Hematopoietic multipotent progenitor cell treated with erythropoietin and hydrocortisone succinate and interleukin-3 and kit ligand, for 8 days (in vitro differentiated cells): ENCODE measurements at places on chromosomes 3 and 15.
A peak's percentile ranks its signal among the peaks of the same experiment; 100 is the strongest.

GRCh38 chr3:9976721-9977709, 9.6 kb downstream of the EMC3 start:
- peak; percentile 96 for DNase-seq

GRCh38 chr15:65824031-65824743, 32.1 kb upstream of the DENND4A start:
- DNase-seq = peak; percentile 83

DNA sequence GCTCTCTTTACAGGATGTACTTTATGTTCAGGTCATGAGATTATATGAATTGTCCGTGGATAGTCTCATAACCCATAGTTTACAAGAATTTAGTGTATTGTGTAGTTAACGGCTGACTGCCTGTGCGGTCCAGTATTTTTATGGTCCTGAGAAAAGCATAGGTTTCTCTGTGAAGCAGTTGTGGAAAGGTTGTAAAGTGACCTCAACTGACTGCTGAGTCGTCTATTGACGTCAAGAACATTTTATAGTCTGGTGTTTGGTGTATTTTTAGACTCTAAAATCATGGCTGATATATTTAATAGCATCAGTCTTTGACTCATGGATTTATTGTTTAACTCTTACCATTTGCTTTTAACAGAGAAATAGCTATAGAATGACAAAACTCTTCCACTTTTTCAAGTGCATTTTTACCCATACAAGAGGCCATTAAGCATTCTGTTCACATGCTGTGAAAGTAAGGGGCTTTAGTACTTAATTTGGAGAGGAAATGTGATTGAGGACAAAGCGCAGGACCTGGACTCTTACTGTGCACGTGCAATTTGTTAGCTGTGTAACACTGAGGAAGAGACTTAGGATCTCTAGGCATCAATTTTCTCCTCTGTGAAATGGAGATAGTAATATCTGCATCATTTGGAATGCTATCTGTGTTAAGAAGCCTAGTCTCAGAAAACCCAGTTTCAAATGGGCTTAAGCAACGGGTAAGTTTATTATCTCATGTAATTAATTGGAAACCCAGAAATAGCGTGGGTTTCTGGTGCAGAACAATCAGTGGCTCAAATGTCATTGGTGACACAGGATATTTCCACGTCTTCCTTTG, 240.8 kb downstream of the NFKBIZ start:
- DNase-seq = no peak

DNA sequence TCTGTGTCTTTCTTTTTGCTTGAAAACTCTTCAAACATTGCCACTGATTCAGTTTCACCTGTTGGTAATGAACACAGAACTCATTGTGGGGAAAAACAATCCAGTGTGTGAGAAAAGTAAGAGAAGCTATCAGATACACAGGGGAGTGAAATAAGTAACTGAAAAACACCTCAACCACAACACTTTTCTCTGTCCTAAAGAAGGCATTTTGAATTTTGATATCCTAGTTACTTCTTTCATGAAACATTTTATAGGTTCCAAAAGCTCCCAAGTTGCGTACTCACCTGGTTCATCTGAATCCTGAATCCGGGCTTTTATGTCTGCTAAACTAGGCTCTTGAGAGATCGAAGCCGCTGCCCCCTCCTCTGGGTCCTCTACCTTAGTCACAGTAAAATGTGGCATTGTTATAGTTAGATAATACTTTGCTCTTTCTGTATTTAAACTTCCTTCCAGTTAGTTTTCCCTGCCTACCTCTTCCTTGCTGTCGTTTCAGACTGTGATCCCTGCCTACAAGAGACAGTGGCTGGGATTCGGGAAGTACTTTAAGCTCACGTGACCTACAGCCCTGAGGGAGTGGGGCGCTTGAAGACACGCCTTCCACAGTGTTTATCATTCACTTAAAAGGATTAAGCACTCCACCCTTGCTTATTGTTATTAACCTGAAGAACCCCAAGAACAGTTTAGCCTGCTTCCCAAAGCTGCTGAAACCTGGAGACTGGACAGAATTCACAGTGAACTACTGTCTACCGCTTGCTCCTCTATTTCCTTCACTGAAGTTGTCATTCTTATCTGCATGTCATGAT, 19.1 kb downstream of the SLC12A6 start:
- DNase-seq = peak; percentile 83

DNA sequence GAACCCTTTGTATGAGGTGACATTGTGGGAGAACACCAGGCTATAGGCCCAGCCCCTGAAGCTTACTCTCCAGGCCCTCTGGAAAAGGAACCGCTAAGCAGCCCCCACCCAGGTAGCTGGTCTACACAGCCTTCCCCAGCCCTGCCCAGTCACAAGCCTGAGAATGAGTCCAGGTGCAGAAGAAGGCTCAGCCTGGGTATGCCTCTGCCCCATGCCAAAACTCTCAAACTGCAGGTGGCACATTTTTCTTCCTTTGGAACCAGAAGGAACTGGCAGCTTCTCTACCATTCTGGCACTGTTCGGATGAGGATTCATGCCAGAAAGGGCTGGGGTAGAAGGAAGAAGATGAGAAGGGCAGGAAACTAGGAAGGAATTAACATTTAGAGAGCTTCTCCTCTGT, 23.7 kb upstream of the TBC1D21 start:
- DNase-seq = no peak

DNA sequence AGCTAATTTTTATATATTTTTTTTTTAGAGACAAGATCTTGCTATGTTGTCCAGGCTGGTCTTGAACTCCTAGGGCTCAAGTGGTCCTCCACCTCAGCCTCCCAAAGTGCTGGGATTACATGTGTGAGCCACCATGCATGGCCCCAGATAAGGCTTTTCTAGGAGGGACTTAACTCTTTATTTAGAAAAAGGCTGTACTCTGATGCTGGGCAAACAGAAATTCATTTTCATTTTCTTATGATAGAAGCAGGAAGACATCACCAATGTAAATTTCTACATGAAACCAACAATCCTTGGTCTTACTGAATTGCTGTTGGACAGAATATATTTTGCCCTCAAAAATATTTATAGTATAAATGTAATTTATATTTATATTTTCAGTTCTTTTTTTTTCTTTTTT, 9.6 kb downstream of the NIPA1 start:
- peak; percentile 33 for DNase-seq

DNA sequence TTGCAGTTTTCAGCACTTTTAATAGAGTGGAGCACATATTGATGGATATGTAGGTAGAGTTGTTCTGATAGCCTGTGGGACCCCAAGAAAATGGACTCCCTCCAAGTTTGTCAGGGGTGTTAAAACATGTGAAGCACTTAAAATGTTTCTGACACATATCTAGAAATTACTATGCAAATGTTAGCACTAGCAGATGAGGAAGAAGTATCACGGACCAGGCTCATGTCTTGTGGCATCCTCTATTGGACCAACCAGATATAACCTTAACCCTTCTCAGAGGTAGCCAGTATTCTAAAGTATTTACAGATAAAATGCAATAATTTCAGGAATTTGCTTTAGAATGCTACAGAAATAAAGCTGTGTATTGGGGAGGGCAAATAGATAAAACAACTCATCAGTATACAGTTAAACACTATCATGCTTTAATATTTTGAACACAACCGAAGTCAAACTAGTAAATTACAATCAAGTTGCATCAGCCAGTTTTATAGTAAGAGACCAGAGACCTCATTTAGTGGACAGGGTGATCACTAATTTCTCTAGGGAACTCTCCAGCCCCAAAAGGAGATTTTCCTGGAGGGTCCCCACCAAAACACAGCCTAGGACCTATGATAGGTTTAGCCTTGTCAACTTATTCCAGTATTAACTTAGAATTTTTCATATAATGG, 57.2 kb upstream of the FBN1 start:
- no peak for DNase-seq

DNA sequence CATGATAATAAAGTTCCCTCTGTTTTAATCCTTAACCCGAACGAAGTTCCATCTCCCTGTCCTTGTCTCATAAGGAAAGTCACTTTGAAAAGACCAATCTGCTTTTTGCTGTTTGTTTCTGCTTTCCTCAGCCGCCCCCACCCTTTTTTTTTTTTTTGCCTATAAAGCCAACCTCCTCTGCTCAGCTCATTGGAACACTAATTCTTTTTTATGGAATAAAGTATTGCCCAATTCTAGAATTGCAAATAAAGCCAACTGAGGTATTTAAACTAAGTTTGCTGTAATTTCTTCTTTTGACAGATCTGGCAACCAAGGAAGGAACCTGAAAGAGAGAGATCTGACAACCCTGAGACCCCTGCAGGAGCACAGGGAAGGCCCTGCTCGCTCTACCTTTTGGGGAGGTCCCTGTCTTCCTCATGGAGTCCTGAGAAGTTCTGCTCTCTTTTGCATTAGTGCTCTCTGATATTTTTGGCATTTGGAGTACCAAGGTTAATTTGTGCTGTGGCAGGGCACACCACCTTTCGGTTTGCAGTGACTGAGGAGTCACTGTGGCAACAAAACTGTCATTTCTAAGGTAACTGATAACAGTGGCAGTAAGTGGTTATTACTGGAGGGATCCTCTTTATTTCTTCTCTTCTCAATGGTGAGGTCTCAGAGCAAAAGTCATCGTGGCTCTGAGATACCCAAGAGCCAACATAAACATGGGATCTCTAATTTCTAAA, 35.2 kb upstream of the TRPM1 start:
- DNase-seq = no peak

- DNase-seq = no peak
Observed at GRCh38 chr3:149122721-149123578, 6.5 kb upstream of the HPS3 start.

DNA sequence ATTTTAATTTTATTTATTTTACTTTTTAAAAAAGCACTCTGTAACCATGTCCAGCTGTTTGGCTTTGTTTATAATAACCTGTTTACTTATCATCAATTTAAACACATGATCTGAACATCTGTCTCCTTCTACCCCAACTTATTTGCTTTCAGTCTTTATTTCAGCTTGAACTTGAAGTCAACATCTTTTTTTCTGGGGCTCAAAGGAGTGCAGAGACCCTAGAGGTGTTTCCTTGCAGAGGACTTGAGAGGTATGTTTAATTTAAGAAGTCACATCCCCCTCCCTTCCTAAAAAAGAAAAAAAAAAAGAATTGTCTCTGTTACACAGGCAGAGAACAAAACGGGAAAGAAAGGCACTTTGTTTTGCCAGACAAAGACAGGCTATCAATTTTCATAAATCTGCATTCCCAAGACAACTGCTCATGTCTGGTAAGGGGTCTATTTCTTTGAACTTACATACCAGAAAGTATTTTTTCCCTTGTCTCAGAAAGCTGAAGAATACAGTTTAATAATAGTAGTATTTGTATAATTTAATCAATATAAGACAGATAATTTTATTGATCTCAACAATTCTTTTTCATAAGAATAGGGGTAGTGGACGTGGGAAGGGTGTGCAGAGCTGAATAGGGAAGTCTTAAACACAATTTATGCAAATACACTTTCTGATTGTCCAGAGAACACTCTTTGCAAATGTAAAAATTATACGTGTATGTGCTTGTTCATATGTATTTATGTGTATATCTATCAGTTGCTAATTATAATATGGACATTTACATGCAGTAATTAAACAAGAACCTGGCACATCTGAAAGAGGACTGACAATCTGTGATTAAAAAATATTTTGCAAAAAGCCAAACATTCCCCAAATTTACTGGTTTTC, 109.7 kb upstream of the PDZRN3 start:
- no peak for DNase-seq

GRCh38 chr15:65916664-65917406, 47.5 kb downstream of the RAB11A start:
- DNase-seq = peak; percentile 20

- no peak for DNase-seq
Observed at GRCh38 chr3:183392186-183393034, 36.0 kb downstream of the MCF2L2 start.

DNA sequence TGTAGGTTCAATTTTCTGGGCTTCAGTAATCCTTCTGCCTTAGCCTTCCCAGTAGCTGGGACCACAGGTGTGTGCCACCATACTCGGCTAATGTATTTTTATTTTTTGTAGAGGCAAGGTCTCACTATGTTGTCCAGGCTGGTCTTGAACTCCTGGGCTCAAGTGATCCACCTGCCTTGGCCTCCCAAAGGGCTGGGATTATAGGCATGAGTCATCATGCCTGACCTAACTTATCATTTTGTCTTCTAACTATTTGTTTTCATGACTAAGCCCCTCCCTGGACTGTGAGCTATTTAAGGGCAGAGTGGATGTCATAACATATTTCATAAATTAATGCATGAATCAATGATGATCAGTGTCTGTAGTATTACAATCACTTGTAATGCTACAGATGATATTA, 56.1 kb upstream of the PIAS1 start:
- DNase-seq = no peak

DNA sequence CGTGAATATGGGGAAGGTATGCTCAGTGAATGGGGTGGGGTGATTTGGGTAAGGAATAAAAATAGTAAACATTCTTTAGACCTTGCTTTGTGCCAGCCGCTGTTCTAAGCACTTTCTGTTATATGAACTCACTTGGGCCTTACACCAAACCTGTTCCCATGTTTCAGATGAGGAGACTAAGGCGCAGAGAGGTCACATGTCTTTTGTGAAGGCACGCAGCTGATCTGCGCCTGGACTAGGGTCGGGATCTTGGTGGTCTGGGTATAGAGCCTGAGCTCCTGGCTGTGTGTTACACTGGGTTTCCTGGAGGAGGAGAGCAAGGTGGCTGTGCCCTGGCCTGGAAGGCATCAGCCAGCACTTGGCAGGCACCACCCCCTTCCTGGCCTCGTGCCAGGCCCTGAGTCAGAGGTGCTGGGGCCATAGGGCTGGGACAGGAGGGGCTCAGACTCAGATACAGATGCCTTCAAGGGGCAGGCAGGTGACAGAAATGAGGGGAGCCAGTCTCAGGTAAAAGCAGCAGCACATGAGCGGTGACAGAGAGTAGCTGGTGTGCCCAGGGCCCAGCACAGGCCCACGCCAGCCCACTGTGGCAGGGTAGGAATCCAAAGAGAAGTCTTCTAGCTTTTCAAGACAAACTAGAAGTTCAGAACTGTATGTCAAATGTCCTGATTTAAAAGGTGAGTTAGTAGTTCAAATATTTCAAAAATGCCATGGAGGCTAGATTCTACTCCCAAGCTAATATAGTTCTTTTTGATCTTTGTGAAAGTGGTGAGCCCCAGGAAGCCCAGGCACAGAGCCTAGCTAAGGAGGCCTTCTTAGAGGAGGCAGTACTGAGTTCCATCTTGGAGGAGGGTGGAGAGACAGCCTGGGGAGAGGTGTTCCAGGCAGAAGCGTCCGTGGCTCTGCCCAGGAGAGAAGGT, 83.1 kb downstream of the DNAJB8 start:
- DNase-seq = peak; percentile 91

DNA sequence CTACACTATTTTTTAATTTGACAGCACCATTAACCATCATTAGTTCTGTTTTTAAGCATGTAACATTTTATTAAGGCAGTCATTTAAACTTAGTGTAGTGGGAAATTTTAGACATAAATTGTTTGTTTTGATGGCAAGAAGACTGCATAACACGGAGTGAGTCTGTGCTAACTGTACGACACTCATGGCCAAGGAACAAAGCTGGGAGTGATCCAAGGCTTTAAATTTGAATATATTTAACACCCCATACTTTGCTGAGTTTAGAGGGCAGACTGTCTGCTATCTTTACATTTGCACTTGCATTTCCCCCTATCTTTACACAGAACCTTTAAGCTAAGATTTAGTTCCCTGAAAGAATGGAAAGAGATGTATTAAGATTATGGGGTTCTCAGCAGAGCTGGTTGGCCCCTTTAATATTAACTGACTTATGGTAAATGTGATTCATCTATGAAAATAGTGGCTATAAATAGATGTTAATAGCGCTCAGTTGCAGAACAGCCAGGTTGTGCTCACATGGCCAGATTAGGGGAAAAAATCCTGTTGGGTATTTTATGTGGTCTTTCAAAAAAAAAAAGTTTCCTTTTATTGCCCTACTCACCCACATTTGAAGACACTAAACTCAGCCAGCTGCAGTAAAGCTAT, 120.7 kb downstream of the CMSS1 start:
- peak; percentile 7 for DNase-seq
